ENCODE measurements at places on chromosomes 4 and X.

DNA sequence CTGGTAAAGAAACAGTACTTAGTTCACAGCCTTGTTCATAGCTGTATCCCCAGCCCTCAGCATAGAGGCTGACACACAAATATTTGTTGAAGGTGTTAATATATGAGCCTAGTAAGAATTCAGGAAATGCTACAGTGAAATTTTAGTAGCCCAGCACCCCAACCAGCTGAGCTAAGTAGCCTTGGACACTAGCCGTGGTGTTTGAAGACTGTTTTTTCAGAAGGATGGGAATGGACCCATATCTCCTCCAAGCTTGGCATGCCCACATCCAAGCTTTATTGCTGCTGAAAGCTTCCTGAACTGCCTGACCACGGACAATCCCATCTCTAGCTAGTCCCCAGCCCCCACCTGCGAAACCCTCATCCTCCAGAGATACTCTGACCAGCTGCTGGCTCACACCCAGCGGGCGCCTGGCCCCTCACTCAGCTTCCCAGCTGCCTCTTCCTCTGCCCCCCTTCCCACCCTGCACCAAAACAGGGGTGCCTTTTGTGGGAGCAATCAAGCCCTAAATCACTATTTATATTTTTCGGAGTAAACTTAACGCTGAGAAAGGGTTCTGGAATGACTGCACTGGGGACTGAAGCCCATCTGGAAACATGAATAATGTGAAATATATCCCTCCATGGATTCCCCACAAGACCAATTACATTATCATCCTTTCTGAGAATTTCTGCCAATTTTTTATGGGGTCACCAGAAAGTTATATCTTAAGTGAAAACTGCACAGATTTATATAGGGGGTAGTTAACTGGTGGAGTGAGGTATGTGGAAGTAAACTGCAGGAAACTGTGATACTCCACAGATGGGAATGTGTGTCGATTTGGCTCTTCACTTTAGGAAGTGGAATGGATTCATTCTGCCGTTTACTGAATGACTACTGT, 41.1 kb upstream of the CBR4 start:
- DNase-seq, result no peak

DNA sequence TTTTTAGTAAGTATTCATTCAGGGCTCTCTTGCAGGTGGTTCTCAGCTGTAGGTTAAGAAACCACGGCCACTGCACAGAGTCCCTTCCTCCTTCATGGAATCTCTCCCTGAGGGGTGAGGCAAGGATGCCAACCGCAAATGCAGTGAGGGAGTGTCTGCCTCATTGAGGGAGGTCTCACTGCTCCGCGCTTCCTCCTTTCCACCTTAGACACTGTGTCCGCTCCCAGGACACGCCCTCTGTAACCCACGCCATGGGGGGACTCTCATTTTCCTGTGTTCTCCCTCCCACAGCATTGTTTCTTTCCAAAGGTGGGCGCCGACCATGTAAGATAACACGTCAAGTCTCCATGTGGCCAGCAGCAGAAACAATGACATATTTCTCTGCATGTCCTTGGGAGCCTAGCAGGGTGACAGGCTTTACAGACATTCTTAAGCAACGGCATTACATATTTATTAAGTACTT, 63.2 kb downstream of the SEPSECS start:
- no peak for DNase-seq

GRCh38 chrX:1418901-1419544, 27.1 kb upstream of the SLC25A6 start:
- DNase-seq, result no peak

DNA sequence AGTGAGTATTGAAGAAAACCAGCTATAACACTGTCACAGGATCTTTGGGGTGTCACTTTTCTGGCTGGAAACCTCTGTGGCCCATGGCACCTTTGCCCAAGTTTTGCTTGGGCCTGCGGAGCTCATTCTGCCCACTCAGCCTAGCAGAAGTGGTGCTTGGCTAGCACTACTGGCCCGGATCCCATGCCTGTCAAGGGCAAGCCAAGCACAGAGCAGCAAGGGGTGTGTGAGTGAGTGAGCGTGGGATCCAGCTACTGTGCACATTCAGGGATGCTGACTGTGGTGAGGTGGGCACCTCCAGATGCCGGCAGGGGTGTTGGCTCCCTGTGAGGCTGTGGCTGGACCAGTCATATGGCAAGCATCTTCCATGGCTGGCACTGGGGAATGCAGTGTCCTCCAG, 55.4 kb upstream of the RASGEF1B start:
- no peak for DNase-seq

DNA sequence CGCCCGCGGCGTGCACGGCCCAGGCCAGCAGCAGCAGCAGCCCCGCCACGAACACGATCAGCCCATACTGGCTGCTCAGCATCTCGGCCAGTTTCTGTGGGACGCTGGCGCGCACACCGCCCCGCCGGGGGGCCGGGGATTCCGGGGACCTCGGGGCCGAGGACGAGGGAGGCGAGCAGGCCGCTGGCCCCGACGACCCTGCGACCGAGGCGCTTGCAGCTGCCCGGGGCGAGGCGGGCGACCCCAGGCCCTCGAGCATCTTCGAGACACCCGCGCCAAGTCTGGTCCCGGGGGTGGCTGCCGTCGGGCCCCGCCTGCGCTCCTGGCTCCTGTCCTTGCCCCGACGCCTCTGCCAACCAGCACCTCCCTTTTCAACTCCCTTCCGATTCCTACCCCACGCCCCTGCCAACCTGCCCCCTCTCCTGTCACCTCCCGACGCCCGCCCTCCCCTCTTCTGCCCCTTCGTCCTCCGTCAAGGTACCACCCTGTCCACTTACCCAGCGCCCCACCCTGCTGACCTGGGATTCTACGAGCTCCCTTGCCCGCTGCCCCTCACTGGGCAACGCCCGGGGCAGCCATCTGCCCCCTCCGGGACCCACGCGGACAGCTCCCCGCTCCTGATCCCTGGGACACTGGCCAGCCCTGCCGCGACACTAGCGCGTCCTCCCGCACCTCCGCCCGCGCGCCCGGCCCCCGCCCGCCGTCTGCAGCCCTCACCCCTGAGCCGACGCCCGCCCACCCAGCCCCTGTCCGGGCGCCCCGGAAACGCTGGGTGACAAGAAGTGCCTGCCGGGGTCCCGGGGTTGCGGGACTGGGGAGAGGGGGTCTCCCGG, at the start of gene OTOP1:
TSS of gene OTOP1 (minus strand) at position 324 of the 833 bp plus-strand sequence. CDS start at position 259, 65 bp downstream.
- DNase-seq, result no peak

Data from MG63 (cell line).